ENCODE measurements at places on chromosomes 12 and 14.

GRCh38 chr12:11917501-11917900 lies 153.2 kb upstream of the BCL2L14 start:
- no peak for DNase-seq

GRCh38 chr14:34232790-34233189 lies 229.2 kb downstream of the SPTSSA start:
- no peak for DNase-seq

DNA sequence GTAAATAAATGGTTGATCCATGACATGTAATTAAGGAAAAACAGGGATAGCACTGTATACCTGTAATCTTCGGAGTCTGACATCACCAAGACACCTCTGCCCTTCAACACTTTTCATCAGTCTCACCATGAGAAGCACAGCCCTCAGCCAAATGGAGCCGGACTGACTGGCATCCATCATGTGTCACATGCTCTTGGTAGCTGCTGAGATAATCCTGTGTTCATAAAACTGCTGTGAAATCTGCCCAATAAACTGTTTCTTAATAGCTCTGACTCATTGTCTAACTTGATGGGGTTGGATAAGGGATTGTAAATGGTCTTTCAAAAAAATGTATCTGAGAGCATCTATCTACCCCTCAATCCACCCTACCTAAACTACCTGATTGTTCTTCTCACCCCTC lies 33.6 kb downstream of the KCNH5 start:
- DNase-seq, result no peak

GRCh38 chr12:102507301-102507700 lies 26.9 kb upstream of the IGF1 start:
- DNase-seq, result no peak

DNA sequence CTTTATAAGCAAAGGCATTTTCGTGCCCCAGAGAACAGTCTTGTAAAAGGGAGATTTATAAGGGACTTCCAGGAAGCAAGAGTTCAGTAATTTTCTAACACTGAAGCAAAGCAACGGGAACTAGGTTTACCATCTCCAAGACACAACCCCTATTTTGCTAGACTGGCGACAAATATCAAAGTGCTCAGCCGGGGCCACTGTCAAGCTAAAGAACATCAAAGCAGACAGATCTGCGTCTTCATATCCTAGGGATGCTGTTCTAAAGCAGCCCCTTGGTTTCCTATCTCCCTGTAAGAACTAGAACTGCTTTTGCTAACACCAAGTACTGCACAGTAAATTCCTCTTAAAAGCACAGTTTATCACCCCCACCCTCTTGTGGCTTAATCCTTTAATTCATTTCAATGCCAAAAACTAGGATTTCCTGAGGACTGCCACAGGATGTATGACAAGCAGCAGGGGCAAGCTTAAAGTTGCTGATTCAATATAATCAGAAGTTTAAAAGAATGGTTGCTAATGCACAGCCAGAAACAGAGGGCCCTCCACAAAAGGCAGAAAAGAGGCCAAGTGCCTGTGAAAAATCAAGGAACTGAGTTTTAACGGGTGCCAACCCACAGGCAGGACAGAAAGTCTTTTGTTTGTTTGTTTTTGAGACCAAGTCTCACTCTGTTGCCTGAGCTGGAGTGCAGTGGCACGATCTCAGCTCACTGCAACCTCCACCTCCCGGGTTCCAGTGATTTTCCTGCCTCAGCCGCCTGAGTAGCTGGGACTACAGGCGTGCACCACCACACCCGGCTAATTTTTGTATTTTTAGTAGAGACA lies 44.0 kb upstream of the ISM2 start:
- no peak for DNase-seq

DNA sequence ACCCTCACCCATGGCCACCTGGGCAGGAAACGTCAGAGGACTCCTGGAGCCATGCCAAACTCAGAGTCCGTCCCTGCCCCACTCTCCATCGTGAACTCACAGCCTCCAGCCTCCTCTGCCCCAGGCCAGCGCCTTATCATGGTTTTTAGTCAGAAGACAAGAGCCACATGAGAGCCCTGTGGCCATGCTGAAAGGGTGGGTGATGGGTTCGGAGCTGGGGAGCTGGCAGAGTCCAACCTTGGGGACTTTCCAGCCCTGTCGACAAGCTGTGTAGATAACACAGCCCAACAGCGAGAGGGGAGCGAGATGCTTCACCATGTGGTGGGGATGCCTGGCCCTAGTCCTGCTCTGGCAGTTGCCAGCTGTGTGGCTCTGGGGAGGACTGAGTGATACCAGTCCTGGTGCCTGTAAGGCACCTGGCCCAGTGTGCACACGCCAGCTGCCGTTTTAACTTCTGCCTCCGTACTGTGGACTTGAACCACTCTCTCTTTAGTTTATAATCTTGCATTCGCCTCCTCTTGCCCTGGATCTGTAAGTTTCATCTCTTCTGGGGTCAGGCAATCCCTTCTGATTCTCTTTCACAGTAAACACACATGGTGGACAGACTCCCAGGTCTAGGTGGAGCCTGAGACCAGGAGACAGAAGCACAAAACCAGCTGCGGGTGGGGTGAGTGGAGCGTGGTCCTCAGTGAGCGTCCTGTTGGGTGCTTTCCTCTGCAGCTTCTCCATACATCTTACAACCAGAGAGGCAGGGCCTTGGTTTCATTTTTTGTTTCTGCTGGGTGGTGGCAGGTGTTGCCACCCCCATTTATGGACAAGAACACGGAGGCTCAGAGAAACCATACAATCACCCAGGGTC lies 55.3 kb downstream of the RIN3 start:
- no peak for DNase-seq

- no peak for DNase-seq
Measured at GRCh38 chr12:40768125-40768864, 76.1 kb downstream of the CNTN1 start.

DNA sequence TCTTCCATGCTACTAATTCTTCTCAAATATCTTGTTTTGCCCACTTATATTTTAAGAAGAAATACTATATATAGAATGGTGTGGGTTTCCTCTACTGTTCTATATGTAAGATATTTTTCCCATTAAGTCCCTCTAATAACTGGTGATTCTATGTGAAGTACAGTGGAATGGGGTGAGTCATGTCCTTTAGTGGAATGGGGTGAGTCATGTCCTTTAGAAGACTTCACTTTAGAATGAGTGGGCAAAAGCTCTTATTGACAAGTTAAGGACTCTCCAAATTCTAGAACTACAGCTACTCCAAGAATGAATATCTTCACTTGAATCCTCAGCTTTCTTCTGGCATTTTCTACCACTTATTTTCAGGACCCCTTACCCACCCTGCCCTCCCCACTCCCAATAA lies 349.9 kb downstream of the ETNK1 start:
- no peak for DNase-seq

GRCh38 chr12:129571901-129572494 lies 331.8 kb downstream of the TMEM132D start:
- DNase-seq, result no peak

DNA sequence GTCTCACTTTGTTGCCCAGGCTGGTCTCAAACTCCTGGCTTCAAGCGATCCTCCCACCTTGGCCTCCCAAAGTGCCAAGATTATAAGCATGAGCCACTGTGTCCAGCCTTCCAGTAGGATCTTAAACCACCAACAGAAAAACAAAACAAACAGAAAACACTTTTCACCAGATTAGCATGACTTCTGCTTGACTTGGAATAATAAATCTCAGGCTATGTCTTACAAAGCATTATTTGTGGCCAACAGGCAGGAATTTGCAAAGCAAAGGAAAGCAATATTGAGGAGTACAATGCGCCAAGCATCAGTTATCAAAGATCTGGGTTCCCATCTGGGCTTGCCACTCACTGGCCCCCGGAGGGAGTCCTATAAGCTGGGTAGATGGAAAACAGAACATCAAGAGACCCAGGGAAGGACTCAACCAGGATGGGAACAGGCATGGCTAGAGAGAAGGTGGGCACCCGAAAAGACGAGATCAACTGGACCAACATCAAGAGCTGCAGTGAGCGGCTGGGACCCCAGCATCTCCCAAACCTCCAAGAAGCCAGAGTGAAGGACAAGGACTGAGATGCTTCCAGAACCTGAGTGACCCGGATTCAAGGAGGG lies 101.2 kb downstream of the TMEM30B start:
- no peak for DNase-seq

DNA sequence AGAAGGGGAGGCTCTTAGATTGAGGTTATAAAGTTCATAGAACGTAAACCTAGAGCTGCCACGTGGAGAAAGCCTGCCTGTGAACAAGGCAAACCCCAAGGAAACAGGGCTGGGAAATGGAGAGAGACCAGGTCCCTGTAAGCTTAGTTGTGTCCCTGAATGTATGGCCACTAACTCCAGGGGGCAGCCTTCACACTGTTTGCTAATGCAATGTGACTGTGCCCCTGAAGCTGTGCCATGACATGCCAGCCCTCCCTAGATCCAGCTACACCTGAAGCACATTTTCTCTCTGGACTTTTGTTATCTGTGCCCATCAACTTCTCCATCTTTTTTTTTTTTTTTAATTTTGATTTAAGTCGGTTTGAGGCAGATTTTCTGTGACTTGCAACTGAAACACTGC lies 60.6 kb upstream of the TMCC3 start:
- DNase-seq, result no peak

GRCh38 chr12:117590386-117590785 lies 229.0 kb upstream of the NOS1 start:
- DNase-seq, result no peak

GRCh38 chr12:123085730-123086487 lies 65.0 kb downstream of the PITPNM2 start:
- no peak for DNase-seq

GRCh38 chr14:36619853-36620252 lies 37.4 kb upstream of the NKX2-8 start:
- DNase-seq, result no peak

- DNase-seq, result no peak
Measured at GRCh38 chr12:18158774-18159557, 69.0 kb upstream of the RERGL start.

- no peak for DNase-seq
Measured at GRCh38 chr14:97057238-97058073, 260.3 kb downstream of the VRK1 start.

DNA sequence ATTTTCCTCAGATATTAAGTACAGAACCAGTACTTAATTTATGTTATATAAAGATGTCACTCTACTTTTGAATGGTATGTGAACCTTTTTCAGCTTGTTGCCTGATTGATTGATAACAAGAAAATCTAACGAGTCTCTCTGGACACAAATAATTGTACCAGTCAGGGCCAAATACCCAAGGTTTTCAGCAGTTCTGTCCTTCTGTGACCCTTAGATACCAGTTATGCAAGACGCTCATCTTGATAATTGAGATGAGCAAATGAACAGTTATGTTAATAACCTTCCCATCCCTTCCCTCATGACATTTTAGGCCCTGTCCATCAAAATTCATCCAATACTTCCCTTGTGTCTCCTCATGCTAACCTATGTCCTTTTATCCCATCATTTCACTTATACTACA lies 185.9 kb upstream of the G2E3 start:
- no peak for DNase-seq

- DNase-seq, result no peak
Measured at GRCh38 chr14:104741108-104741802, 11.7 kb upstream of the SIVA1 start.

DNA sequence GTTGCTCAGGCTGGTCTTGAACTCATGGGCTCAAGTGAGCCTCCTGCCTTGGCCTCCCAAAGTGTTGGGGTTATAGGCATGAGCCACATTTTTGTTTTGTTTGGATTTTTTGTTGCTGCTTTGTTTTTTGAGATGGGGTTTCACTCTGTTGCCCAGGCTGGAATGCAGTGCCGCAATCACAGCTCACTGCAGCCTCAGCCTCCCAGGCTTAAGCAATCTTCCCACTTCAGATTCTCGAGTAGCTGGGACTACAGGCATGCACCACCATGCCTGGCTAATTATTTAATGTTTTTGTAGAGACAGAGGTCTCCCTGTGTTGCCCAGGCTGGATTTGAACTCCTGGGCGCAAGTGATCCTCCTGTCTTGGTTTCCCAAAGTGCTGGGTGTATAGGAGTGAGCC lies 5.7 kb upstream of the PLEK2 start:
- DNase-seq, result no peak

DNA sequence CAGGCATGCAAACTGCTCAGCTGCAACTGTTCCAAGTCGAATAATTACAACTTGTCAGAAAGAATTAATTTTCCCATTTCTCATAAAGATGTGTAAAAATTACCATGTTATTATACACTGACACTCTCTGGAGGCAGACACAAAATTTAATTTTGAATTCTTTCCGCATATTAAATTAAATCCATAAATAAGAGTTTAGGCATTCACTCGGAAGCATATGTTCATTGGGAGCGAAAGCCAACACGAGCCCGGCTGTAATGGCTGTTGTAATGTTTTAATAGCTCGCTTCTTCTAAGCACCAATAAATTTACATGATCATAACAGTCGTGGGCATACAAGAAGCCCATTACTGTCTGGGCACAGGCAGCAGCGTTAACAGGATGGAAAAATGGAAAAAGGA lies 189.6 kb upstream of the SOX5 start:
- no peak for DNase-seq

DNA sequence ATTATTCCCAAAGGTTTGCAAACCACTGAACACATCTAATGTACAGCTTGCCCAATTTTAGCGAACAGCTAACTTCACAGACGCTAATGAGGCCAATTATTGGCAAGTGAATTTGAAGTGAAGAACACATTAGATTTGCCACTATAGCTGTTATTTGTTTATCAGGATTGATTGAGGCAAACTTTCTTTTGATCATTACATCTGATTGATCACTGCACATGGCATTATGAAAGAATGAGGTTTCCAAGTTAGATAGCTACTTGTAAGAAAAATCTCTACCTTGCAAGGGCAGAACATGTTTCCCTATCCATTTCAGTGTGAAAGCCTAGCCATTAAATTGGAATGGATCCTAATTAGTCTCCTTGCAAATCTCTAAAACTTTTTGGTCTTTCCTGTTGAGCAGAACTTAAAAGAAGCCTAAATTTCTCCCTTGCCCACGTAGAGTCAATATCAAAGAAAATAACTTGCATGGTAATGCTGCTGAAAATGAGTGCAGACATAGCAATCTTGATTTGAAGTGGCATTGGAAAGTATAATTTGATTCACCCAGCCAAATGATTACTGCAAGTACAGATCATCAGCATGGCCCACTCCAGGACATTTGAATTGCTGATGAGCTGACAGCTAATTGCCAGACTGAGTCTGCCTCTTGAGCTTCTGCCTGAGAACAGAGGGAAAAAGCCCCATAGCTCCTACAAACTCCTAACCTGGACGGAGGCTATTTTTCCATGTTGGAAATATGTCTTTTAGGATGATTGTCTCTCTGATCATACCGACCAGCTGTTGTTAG lies 98.6 kb downstream of the TPH2 start:
- DNase-seq, result no peak

- DNase-seq, result no peak
Measured at GRCh38 chr12:52086944-52087835, 7.7 kb downstream of the SMIM41 start.

GRCh38 chr12:52380271-52380694 lies 5.2 kb downstream of the KRT84 start:
- no peak for DNase-seq

GRCh38 chr12:80838024-80838658 lies 99.6 kb downstream of the LIN7A start:
- DNase-seq, result no peak

- no peak for DNase-seq
Measured at GRCh38 chr12:111298582-111299436, 70.1 kb downstream of the PHETA1 start.

- DNase-seq, result no peak
Measured at GRCh38 chr14:56334458-56334857, 216.2 kb downstream of the PELI2 start.
